Testis (tissue), 5 donors: ENCODE measurements at places on chromosomes 5 and 9. TPM values are rescaled to one million over a fixed set of nuclear protein-coding genes. Genes with fewer than 3 reads are reported as not detected.

DNA sequence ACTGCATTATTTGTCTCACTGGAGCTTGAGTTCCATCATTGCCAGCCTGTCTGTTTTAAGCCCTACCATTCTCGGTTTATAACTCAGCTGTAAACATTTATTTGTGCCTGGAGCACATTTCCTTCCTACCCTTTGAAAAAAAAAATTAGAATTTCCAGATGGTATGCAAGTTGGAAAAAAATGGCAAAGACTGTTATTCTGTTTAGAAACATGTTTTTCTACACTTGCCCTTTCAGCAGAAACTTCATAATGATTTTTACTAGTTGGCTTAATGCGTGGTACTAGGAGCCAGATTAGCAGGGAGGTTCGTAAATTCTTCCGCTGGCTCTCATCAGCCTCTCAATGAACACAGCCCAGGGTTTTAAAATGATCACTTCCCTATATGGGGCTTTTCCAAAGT lies 238.8 kb upstream of the WWC1 start:
- peaks cover 7% of the 10 kb centered on the region for H3K4me1 ChIP-seq
- H3K36me3 ChIP-seq = no peaks in the 10 kb centered on the region
- no peak overlapping the region for H3K27ac ChIP-seq
- DNase-seq = no peak
- no peaks in the 10 kb centered on the region for H3K27me3 ChIP-seq

The PCDHGB5 gene
- 28.3 TPM for total RNA-seq

The FIBCD1 gene
- total RNA-seq = 33.5 TPM

- H3K27me3 ChIP-seq = no peaks in the 10 kb centered on the region
- no peaks in the 10 kb centered on the region for H3K4me1 ChIP-seq
- H3K36me3 ChIP-seq = no peaks in the 10 kb centered on the region
- DNase-seq = no peak
- no peak overlapping the region for H3K4me3 ChIP-seq
- no peak overlapping the region for H3K27ac ChIP-seq
Observed at GRCh38 chr5:132979367-132979940, 16.0 kb upstream of the AFF4 start.

DNA sequence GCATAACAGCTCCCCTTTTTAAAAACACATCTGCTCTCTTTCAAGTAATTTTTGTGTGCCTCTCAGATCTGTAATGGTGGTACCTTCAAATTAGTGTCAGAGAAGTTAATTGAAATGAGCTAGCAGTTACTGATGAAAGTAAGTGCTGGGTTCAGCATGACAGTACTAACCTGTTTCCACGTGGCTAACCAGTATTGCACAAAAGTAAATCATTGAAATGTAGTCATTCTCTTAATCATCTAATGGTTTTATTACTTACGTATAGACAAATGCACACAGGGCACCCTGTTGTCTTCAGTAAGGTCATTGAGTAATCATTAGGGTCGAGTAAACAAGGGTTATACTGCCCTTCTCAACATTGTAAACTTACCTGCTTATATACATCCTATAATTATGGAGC lies 157.8 kb upstream of the PRR16 start:
- DNase-seq = no peak
- no peaks in the 10 kb centered on the region for H3K27me3 ChIP-seq
- H3K4me1 ChIP-seq = no peaks in the 10 kb centered on the region
- H3K4me3 ChIP-seq = no peak overlapping the region
- H3K36me3 ChIP-seq = no peaks in the 10 kb centered on the region

GRCh38 chr5:36355516-36355915 lies 53.8 kb upstream of the RANBP3L start:
- DNase-seq = no peak
- H3K4me1 ChIP-seq = peaks cover 30% of the 10 kb centered on the region
- H3K27ac ChIP-seq = no peak overlapping the region
- H3K27me3 ChIP-seq = no peaks in the 10 kb centered on the region

The NR5A1 gene
- 43.5 TPM for total RNA-seq

The RASGEF1C gene
- 8.5 TPM for total RNA-seq
